ENCODE measurements at places on chromosomes 11 and 22. TPM values are rescaled to one million over a fixed set of nuclear protein-coding genes. Genes with fewer than 3 reads are reported as not detected.

LRRC56 gene
- 3.7 TPM for total RNA-seq

RBMXL2 gene
- total RNA-seq, result not detected

SPI1 gene
- not detected for total RNA-seq

DRD4 gene
- 1.7 TPM for total RNA-seq

MAML2 gene
- total RNA-seq, result 28.0 TPM

DMC1 gene
- 1.4 TPM for total RNA-seq

SMTNL1 gene
- total RNA-seq, result not detected

PRAME gene
- total RNA-seq, result not detected

ALG12 gene
- 27.1 TPM for total RNA-seq

INTS4 gene
- 41.6 TPM for total RNA-seq

Data from osteocyte (in vitro differentiated cells).